ENCODE measurements at places on chromosomes 12 and 14.

GRCh38 chr12:62843716-62844115 is 91.2 kb downstream of the PPM1H start:
- DNase-seq = no peak

DNA sequence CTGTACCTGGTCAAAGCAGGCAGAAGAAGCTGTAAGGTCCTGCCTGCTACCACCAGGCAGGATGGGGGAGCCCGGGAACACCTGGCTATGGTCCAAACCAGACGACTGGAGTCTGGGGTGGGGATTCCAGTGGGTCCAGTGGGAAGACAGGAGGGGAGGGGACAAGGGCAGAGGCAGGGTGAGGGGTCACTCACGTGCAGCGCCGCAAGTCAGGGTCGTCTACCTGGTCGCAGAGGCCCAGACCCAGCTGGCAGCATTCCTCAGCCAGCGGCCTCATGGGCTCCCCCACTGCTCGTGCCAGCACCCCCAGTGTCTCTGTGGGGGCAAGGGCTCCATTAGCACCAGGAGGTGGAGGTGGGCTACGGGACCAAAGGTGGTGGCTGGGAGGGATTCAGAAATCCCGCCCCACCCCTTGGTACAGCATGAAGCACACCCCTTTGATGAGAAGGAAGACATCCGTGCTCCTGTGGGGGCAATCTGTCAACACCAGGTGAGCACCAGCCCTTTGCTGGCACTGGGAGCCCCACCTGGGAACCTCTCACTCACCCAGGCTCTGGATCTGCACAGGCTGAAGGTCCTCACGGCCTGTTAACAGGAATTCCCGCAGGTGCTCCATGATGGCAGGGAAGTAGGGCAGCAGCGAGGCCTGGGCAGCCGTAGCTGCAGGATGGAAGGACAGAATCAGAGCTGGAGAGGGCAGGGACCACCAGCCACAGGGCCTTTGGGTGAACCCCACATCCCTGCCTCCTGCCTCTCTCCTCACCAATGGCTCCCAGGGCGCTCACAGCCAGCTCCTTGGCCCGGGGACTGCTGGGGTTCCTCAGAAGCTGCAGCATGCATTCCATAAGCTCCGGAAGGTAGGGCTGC is 4.3 kb downstream of the IPO4 start:
- DNase-seq = no peak

DNA sequence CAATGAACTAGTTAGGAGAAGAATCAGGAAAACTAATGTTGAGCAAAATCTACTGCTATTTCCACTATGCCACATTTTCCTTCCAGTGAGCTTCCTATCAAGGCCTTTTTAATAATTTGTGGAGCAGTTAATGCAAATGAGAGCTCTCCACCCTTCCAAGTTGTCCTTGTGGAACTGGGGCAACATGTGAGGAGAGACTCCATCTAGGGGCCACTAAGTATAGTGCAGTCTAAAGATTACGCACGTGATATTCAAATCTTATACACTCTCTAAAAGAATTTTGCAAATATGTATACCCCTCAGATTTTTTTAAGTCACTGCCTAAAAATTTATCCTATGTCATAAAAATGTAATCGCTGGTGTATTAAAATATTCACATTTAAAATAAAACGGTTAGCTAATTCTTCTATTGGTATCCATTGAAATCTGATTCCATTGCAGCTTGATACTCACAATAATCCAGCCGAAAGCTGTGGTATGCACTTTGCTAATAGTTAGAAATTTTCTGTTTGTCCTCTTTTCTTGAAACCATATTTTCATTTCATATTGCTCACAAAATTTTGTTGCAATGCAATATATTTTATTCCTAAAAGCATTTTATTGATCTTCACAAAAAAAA is 100.1 kb downstream of the PAH start:
- no peak for DNase-seq

- no peak for DNase-seq
Observed at GRCh38 chr12:18998343-18999261, 130.9 kb upstream of the PLEKHA5 start.

GRCh38 chr14:24715239-24715638 is 81.2 kb upstream of the GZMB start:
- DNase-seq = no peak

- no peak for DNase-seq
Observed at GRCh38 chr14:55794655-55795595, 214.9 kb downstream of the KTN1 start.

DNA sequence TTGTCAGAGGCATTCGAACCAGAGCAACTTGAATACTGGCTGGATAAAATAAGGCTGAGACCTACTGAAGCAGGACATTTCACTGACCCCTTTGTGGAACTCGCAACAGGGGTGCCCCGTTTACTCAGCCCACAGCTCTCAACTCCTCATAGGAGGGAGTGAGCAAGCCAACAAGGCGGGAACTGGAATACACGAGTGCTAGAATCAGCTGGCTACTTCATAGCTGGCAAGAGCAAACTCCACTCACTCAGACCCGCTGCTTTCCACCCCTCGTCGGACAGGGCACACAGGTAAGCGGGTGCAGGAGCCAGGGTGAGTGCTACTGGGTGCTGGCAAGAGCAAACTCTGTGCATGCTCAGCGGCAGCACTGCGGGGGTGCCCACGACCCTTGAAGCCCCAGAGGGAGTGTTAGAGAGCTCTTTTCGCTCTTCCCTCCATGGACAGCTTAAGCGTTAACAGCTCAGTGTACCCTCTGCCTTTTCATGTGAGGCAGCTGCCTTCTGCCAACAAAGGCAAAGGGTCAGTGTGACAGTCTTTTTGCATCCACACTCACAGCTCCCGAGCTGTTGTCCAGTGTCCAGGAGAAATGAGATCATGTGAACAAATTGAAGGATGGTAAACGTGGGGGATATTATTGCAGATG is 15.7 kb downstream of the CAPZA3 start:
- DNase-seq = no peak

DNA sequence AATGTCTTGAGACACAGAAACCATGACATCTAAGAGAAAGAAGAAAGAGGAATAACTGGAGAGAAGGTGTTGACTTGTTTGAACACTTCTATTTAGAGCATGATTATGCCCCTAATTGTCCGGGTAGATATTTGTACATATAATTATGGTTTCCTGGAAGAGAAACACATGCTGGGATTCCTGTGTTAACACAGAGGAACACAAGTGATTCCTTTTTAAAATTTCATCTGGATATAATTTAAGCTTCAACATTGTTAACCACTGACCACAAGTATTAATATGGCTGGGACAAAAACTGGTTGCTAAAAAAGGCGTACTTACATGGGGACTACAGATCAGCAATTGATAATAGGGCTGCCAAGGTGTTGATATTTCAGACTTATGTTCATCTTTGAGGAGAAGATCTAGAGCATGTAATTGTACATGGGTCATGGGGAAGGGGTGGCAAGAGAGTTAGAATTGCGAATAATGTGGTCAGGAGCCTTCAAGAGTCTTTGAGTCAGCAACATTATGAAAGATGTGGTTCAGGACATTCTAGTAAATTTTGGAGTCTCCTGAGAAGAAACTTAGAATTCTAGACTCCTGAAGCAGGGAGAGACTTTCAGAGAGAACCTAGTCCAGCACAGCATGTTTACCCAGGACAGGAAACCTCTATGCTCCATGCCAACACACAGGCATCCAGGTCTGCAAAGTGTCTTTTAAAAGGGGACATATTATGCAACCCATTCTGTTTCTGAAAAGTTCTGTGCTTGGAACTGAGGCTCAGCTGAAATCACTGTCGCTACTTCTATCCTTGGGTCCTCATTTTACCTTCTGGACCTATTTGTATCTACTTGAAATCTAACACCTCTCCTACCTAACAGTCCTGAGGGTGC is 56.5 kb downstream of the SLC38A1 start:
- DNase-seq = no peak

GRCh38 chr12:65685514-65685913 is 138.8 kb upstream of the HMGA2 start:
- DNase-seq = no peak

GRCh38 chr12:3269594-3269993 is 192.4 kb downstream of the TSPAN9 start:
- DNase-seq = no peak

GRCh38 chr12:109258607-109259544 is 50.2 kb downstream of the FOXN4 start:
- no peak for DNase-seq

- DNase-seq = no peak
Observed at GRCh38 chr12:14244876-14245669, 120.4 kb upstream of the ATF7IP start.

GRCh38 chr14:53124786-53125185 is 28.3 kb downstream of the DDHD1 start:
- DNase-seq = no peak

DNA sequence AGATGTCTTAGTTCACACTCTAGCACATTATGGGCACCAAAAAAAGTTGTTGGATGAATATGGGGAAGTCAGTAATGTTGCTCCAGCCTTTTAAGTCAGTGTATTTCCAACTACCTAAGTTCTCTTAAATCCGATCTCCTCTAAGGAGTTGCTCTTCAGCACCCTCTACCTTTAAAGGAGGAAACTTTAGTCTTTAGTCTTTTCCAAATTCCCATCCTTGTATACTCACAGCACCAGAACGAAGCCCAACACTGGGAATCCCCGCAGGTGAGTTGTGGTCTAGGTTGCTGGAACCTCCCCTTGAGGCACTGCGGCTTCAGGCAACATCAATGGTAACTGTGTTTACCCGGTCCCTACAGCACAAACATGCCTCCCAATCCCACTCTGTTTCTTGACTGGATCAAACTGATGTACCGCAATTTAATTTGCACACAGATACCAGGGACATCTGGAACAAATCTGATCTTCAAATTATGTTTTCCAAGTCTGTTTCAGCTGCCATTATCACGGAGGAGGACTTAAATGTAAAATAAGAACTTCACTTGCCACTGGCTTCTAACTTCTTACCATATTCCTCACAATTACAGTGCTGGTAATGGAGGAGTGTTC is 179.0 kb downstream of the FOXN3 start:
- no peak for DNase-seq

Data from activated CD8-positive, alpha-beta memory T cell treated with anti-CD3 and anti-CD28 coated beads for 24 hours (primary cell).